ENCODE measurements at places on chromosomes 7 and 10.

GRCh38 chr7:140165422-140165821 is 11.4 kb downstream of the KDM7A start:
- no peak for DNase-seq

GRCh38 chr10:3350617-3351258 is 178.2 kb upstream of the PITRM1 start:
- no peak for DNase-seq

DNA sequence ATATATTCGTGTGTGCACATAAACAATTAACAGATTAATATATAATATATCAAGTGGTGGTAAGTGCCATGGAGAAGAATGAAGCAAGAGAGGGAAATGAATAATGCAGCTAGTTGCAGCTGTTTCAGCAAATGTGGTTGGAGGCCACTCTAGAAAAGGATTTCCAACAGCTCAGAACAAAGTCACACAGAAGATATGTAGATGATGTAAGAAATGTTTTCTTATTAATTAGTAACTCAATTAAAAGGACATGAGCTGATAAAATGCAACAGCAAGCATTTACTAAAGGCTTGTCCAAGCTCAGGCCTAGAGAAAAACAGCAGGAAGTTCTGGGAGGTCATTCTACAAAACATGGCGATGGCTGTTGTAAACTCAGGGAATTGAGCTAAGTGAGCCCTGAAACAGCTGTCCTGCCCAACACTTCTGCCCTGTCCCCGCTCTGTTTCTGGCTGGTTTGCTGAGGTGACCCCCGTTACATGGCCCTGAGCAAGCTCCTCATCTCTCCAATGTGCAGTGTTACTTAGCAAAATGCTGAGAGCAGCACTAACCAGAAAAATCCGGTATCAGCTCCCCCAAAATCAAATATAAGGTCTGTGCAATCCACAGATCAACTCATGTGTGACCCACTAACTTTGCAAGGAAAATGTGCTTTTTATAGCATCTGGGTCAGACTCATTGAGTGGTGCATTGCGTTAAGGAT is 23.4 kb upstream of the C10orf67 start:
- DNase-seq = no peak

DNA sequence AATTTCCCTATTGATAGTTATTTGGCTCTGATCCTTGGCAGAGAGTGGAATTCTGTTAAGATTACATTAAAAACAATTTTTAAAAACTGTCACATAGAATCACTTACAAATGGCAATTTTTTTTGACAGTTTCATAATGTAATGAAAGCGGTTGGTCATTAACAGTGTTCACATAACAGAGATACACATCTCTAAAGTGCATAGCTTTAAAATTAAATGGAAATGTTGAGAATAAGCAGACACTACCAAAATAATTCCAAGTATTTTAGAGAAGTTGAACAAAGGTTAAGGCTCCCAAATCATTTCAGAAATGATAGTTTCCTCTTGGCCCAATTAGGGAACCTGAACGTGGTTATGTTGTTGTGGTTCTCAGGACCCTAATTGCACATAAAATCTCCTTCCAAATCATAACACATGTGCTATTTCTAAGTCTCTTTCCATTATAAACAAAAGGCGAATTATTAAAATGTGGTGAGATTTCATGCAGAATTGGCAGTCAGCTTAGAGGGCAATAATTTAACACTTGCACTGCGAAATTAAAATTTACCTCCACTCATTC is 528.9 kb upstream of the FZD8 start:
- DNase-seq = no peak

- no peak for DNase-seq
Measured at GRCh38 chr7:30080818-30081217, 52.6 kb downstream of the PLEKHA8 start.

DNA sequence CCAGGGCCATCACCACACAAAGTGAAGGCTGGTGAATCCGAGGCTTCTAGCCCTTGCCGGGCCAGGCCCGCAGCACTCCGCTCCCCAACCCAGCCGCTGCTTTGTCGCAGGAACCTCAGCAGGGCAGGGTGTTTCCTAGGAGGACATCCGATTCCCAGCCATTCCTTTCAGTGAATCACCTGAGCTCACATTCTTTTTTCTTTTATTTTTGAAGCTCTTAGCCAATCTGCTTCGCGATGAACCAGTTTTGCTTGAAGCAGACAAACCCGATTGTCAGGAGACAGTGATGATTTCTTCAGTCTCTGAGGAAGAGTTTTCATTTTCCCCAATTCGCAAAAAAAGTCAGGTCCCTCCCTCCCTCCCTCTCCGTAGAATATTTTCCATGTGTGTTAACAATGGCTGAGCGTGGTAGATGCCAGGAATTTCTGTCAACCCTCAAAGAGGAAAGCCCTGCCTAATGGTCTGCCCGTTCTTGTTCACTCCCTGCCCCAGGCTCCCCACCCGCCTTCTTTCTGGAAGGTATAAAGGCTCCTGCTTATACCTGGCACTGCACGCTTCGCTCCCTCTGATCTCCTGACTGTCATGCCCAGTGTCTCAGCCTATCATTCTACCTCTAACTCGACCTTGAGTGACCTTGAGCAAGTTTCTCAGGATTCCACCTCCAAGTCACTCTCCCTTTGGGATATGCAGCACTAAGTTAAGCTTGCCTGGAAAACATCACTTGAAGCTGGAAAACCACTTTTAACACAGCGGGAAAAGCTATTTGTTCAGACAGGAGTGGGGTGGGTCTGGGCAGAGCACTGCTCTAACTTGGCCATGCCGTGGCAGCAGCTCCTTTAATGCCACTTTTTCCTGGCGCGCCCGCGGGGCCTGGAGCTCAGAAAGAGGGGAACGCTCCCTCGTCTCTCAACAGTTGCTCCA is 35.1 kb downstream of the EGFR start:
- DNase-seq = no peak

DNA sequence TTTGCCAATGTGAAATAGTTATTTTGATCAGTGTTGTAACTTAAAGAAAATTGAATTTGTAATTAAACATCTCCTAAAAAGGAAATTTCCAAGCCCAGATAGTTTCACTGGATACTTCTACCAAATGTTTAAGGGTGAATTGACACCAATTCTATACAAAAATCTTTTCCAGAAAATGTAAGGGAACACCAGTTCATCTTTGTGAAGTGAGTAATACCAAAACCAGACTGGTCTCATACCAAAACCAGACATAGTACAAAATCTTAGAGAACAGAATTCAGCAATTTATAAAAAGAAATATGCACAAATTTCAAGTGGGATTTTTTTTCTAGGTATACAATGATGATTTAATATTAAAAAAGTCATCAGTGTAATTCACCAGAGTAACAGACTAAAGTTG is 86.0 kb upstream of the ZNF32 start:
- DNase-seq = no peak

DNA sequence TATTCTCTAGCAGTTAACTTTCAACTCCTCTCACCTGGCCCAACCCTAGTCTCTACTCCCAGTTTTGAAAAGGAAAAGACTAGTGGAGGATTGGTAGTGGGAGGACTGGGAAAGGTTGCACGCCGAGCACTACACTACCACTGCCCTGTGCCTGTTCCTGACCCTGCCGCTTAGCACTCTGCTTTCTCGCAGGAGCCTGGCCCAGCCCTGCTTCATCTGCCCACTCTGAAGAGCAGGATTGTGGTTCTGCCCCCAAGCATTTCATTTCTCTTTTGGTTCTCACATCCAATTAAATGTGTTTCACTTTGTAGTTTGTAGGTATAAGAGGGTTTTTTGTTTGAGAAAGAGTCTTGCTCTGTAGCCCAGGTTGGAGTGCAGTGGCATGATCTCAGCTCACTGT is 31.5 kb upstream of the RBM20 start:
- no peak for DNase-seq

GRCh38 chr7:116969371-116969902 is 16.1 kb downstream of the ST7 start:
- no peak for DNase-seq

- peak; percentile 39 for DNase-seq
Measured at GRCh38 chr7:4739528-4739992, 35.9 kb upstream of the AP5Z1 start.

DNA sequence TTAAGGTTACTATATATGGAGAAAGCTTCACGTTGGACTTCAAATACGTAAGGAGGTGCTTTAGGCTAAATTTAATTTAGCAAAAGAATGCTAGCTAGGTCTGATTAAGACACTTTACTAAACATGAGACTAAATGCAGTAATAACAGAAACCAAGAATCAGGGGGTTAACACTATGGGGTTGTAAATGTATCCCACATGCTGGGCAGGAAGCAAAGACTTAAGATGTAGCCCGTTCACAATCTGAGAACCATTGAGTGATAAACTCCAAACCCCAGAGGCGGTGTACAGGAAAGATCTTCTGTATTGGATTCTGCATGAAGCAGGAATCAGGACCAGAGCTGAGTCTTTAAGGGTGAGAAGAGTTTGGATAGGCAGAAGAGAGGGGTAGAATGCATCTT is 60.4 kb downstream of the FZD1 start:
- no peak for DNase-seq

DNA sequence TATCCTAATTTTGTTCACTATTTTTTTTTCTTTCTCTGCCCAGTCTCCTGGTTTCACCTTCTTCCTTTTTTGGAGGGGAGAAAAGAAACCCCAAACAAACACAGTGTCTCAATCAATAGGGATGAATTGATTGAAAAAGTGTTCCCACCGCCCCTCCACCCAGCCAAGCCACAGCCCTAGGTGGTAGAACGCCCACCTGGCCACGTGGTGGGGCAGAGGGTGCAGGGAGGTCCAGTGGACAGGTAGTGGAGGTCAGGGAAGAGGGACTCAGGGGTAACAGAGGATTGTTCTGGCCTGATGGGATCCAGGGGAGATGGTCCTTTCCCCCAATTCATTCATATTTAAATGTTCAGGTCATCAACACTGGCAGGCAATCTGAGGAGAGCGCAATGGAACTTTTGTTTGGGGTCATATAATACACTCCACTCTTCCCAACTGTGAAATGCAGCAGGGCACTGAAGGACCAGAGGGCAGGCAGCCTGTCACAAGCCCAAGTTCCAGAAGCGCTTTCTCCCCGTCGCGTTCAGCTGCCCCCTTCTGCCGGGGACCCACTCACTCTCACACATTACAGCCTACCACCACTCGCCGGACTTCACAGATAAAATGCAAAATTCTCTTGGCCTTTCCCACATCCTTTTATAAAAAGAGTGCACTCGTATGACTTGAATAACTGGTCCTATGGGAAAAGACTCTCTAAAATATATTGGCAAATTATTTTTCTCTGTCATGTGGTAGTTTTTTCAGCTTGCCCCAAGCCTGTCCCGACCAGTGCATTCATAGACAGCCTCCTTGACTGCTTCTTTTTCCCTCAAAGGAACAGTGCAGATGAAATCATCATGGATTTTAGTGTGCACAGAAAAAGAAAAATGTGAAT is 1.6 kb downstream of the INHBA start:
- no peak for DNase-seq

DNA sequence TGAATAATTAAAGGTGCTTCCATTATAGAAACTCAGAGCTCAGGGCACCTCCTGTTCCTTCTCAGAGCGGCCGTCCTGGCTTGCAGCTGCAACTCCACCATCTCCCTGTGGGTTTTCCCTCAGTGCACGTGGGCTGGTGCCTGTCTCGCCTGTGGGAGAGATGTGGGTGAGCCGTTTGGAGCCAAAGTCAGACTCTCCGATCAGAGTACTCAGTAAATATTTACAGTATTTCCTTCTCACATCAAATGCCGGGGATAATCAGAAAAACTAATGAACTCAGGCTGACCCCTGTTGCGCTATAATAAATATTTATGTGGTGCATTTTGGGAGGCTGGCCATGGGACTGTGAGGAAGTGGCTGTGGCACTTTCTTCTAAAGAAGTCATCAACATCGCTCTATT is 155.8 kb upstream of the HABP2 start:
- no peak for DNase-seq

DNA sequence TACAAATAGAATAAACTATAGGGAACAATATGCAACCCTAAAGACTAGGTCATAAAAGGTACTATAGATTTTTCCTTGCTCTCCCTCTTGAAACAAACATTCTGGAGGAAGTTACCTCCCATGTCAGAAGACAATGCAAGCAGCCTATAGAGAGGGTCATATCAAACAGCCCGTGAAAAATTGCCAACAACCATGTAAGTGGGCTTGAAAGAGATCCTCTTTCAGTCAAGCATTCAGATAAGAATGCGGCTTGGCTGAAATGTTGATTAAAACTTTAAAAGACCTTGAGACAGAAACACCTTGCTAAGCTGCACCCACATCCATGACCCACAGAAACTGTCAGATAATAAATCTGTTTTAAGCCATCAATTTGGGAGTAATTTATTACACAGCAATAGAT is 526.6 kb upstream of the GHITM start:
- DNase-seq = no peak

- DNase-seq = no peak
Measured at GRCh38 chr10:61742812-61743211, 80.1 kb downstream of the CABCOCO1 start.

GRCh38 chr7:157555313-157555712 is 218.5 kb downstream of the DNAJB6 start:
- DNase-seq = no peak

DNA sequence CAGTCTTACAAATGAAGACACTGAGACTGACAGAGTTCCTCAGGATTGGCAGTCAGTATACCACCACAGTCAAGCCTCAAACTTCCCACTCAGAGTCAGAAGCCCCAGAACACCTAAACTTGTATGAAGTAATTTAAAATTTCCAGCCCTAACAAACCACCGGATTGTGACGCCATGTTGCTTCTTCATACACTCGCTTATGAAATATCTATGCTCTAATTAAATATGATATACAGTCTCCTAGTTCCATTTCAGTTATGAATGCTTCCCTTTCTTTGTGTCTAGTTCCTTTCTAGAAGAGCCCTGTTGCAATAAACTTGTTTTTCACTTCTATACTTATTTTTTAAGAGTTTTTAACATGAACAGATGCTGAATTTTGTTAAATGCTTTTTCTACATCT is 172.0 kb upstream of the NOBOX start:
- no peak for DNase-seq

DNA sequence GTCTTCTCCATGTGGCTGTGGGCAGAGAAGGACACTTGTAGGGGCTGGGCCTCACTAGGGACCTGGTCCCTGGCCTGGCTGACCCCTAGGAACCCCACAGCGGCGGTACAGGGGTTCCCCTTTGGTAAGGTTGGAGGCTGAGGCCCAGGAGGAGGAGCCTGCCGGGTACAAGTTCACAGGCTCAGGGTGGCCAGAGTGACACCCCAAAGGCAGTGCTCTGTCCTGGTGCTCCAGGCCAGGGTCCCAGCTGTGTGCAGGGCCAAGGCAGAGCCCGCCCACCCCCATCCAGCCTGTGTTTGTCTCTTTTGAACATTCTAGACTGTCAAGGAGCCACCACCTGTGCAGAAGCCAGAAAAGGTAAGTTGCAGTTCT is 23.3 kb downstream of the ANTXRL start:
- DNase-seq = no peak

DNA sequence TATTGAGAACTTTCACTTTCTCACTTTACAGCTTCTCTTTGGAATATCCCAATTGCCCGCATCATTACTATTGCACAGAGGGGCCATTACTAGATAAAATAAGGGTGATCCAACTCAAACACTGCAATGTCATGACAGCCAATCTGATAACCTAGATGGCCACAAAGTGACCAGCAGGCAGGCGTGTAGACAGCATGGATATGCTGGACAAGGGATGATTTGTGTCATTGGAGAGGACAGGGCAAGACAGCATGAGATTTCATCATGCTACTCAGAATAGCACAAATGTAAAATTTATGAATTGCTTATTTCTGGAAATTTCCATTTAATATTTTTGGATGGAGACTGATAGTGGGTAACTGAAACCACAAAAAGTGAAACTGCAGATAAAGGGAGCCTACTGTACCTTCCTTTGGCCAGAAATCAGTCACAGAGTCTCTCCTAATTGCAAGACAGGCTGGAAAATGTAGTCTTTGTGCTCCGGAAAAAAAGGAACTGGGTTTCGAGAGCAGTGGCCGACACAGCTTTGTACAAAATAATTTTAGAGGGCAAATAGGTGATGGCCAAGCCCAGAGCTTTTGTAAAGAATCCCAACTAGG is 6.1 kb upstream of the GSDME start:
- DNase-seq = no peak
